ENCODE measurements at places on chromosomes 5 and 9.

GRCh38 chr5:121399879-121400278 is 451.8 kb upstream of the FTMT start:
- DNase-seq: no peak

- DNase-seq: no peak
Observed at GRCh38 chr9:19998153-19998552, 209.3 kb upstream of the SLC24A2 start.

GRCh38 chr9:79014929-79015699 is 556.7 kb upstream of the TLE4 start:
- DNase-seq: no peak

DNA sequence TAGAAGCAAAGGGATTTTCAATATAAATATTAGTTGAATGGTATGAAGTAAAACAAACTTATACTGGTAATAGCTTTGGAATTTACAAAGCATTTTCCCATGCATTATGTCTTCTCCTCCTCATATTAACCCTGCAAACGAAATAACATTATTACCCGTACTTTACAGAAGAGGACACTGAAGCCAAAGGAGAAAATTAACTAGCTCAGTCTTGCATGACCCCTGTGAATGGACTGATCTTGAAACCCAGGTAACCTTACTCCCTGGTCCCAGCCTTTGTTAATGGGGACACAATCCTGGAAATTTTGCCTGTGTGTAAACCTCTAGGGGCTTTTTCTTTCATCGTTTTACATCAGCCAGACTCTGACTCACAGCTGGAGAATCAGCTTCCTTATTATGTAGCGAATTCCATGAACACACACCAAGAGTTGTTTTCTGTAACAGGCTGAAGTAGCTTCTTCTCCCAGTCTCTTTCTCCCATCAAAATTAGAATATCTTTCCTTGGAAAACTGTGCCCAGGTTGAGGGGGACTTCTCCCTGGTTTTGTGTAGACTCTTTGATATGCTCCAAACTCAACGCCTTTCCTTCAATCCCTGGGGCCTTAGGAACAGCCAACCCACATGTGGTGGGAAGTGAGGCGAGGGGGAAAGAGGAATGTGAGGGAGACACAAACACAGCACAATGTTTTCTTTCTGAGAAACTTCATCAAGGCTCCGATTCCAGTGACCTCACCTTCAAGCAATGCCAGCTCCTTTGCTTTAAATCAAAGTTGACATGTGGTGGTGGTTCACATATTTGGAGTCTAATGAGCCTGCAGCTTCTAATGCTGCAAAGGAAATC is 480.9 kb upstream of the PAPPA start:
- DNase-seq: peak; percentile 28

DNA sequence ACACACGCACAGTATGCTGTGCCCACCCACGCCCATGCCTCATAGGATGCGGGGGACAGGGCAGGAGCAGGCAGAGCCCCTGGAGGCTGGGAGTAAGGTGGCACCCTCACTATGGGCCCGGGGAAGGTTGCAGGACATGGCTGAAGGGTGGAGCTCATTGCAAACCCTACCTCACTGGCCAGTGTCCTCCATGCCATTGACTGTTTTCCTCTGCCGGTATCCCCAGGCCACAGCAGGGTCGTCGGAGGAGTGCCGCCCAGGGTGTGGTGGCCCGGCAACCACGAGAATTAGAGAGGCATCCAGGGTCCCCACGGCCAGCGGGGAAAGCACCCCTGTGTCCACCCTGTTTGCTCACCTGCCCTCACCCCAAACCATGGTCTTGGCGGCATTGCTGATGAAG is 59.7 kb upstream of the FCN2 start:
- DNase-seq: no peak

DNA sequence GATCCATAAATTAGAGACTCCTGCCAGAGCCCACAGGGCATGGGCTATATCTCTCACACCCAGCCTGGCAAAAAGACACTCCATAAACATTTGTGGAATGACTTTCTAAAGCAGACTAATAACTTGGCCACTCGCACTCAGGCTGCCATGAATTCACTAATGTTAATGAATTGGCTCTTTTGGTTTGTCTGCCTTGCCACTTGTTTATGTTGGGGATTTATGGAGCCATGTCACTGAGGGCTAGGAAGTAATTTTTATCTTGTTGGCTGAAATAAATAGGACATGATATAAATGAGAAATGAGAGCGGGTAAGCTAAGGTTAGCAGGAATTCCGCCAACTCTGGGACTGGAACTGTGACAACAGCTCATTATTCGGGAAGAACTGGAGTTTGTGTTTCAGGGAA is 55.2 kb downstream of the DROSHA start:
- no peak for DNase-seq

DNA sequence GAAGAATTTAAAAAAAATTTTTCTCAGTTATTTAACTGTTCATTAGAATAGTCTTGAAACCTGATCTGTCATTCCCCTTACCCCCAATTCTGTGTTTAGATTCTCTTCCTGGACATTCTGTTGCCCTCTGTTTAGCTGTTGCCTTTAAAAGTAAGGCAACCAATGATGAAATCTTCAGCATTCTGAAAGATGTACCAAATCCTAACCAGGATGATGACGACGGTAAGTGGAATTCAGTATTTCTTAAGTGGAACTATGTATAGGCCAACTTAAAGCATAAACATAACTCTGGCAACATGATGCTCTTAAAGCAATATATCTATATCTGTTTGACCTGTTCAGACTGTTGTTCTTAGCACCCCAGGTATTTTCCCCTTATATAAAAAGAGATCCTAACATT is 27.2 kb downstream of the NCBP1 start:
- DNase-seq: no peak

GRCh38 chr5:89396278-89396954 is 513.4 kb upstream of the MEF2C start:
- peak; percentile 30 for DNase-seq

- DNase-seq: no peak
Observed at GRCh38 chr9:20015427-20015931, 226.6 kb upstream of the SLC24A2 start.

GRCh38 chr5:440401-441201 is 2.4 kb upstream of the EXOC3 start:
- DNase-seq: peak; percentile 13
